ENCODE measurements at places on chromosomes 7 and 10.
A peak's percentile ranks its signal among the peaks of the same experiment; 100 is the strongest.

- DNase-seq = no peak
These were observed 28.3 kb downstream of the INHBA start for GRCh38 chr7:41674505-41675023.

DNA sequence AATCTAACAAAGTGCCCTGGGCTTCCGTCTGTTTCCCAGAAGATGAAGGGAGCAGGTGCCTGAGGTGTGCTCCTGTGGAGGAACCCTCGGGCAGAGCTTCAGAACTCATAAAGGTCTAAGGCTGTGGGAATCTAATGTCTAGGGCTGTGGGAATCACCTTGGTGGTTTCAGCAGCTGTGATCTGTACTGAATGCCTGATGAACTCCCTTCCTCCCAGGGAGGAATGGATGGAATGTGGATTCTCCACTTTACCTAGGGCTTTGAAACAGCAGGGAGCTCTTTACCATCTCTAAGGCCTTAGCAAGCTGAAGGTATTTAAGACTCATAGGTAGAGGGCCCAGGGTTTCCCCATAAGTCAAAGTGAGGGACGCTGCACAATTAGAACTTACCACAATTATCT lies 36.0 kb upstream of the SEMA3E start:
- DNase-seq = peak; percentile 57

DNA sequence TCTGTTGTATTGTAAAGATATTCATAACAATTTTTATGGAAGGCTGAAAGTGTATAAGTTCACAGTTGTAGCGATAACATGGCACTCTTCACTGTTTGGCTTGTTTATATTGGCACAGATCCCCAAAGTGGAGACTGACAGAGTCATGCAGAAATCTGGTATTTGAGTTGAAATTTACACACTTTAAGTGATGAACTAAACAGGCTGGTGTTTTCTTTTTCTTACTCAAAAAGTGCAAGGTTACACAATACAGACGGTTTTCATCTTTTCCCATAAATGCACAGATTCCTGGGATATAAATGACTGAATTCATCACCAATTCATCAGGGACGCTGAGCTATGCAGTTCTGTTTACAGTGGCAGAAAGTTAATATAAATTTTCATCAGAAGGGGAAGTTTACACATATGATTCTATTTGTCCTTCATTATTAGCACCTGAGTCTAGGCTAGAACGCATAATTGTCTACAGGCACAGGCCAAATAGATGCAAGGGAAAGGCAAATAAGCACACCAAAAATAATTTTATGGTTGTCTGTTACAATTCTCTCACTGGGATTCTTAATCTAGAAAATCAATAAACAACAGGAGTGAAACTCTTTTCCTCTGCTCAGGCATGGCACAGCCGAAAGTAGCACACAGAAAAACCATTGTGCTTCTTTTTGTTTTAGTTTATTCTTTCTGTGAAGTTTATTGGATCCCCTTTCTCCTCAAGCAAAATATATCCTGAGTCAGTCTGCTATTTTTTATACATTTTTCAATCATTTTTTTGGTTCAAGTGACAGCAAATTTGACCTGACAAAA lies 88.0 kb downstream of the FOXP2 start:
- no peak for DNase-seq

DNA sequence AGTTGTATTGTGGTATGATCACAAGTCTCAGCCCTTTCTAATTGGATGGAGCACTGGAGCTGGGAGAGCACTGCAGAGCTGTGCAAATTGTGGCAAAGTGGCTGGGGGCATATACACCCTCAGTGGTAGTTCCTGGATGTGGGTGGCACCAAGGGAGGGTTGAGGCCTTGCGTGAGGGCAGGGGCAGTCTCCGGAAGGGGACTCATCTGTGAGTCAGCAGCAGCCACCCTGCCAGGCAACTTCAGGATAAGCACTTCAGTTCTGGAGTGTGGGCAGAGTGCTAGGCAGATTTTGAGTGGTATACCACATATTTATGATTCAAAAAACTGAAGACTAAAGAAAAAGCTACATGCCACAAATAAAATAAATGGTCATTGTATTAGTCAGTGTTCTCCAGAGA lies 210.5 kb downstream of the ETV1 start:
- no peak for DNase-seq

GRCh38 chr7:51680594-51681399 lies 364.2 kb upstream of the COBL start:
- no peak for DNase-seq

- DNase-seq = no peak
These were observed 203.2 kb downstream of the ARL4A start for GRCh38 chr7:12890586-12890985.

GRCh38 chr7:54841772-54842697 lies 83.0 kb upstream of the SEC61G start:
- peak; percentile 24 for DNase-seq

DNA sequence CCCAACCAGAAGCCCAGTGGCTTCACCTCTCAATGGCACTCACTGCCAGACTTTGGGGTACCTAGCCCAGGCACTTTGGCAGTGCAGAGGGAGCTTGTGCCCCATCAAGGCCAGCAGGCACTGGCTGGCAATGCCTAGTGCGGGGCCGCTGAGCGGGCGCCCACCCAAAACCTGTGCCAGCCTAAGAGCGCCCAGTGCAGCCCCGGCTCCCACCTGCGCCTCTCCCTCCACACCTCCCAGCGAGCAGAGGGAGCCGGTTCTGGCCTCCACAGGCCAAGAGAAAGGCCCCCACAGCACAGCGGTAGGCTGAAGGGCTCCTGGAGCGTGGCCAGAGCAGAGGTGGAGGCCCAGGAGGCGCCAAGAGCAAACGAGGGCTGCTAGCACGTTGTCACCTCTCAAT lies 930.8 kb downstream of the IPMK start:
- no peak for DNase-seq

DNA sequence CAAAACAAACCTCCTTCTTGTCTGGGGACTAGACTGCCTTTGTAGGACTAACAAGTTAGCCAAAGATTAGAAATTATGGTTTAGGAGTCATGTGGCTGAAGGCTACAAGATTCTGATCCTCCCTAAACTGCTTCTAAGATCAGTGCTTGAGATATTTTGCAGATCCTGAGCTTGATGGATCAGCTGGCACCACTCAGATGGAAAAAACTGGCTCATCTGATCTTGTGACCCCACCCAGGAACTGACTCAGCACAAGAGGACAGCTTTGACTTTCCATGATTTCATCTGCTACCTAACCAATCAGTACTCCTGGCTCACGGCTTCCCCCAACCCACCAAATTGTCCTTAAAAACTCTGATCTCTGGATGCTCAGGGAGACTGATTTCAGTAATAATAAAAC lies 271.5 kb upstream of the TAC1 start:
- DNase-seq = no peak

- peak; percentile 5 for DNase-seq
These were observed 54.5 kb downstream of the COL1A2 start for GRCh38 chr7:94449151-94449725.

GRCh38 chr7:38178695-38179344 lies 775 bp downstream of the STARD3NL start:
- DNase-seq = no peak

- DNase-seq = no peak
These were observed 116.2 kb upstream of the AFAP1L2 start for GRCh38 chr10:114520453-114520852.

DNA sequence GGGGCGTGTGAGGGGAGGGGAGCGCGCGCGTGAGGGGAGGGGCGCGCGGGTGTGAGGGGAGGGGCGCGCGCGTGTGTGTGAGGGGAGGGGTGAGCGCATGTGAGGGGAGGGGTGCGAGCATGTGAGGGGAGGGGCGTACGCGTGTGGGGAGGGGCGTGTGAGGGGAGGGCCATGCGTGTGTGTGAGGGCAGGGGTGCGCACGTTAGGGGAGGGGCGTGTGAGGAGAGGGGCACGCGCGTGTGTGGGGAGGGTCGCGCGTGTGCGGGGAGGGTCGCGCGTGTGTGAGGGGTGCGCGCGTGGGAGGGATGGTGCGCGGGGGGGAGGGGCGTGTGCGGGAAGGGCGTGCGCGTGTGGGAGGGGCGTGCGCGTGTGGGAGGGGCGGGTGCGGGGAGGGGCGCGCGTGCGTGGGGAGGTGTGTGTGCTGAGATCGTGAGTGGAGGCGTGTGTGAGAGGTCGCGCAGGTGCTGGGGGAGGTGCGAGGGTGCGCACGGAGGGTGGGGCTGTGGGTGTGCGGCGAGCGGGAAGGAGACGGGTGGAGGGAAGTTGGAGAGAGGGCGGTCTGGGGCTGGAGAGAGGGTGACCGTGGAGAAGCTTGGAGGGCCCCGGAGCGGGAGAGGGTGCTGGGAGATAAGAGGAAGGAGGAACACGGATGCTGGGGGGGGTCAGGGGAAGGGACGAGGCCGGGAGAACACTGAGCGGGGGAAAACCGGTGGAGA lies 19.7 kb downstream of the MXI1 start:
- DNase-seq = peak; percentile 75

GRCh38 chr7:10908600-10908999 lies 65.1 kb upstream of the PHF14 start:
- peak; percentile 35 for DNase-seq

DNA sequence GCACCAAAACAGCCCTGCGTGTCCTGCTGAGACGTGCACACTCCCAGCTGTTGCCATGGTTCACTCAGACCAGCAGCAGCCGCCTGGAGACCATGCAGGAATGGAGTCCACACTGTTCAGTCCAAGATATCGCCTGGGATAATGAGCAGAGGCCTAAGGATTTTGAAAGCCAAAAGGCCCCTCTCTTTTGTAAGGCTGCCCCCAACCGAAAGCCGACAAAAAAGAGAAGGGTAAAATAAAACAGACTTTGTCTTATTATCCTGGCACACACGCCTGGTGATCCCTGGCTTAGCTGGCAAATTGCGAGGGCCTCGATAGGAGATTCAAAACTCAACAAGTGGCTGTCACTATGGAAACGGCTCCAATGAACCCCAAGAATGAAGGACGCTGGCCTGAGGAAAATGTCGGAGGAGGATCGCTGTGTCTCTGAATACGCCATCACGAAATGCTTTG lies 263.6 kb downstream of the SKIDA1 start:
- no peak for DNase-seq

- DNase-seq = no peak
These were observed 162.8 kb upstream of the LANCL2 start for GRCh38 chr7:55202150-55202913.

DNA sequence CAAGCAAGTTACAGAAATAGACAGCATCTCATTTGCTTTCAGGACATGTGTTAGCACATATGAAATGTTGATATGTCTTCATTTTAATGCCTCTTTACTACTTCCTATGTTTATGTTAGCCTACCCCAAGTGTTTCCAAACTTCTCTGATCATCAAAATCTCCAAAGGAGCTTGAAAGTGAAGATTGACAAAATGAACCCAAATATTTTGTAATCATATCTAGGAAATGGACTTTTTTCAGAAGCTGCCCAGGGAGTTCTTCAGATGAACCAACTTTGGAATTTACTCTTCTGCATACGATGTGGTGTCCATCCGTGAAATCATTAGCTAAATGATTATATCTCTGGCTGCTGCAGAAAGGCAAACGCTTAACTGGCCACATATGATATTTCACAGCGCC lies 101.2 kb upstream of the AOAH start:
- no peak for DNase-seq

DNA sequence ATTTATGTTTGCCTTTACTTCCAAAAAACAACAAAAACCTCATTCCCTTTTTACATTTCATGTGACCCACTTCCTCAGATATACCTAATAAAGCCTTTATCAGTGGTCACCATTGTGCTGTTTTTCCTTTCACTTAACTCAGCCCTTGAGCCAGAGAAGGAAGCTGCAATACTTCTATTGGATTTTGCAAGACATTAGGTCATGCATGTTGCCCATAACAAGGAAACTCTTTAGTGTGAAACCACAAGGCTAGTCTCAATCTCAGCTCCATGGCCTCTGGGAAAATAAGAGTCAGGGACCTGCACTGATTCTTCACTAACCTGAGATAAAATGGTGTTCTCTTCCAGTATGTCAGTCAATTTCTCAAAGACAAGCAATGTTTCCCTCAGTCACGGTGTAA lies 27.8 kb downstream of the STEAP4 start:
- no peak for DNase-seq

Measured in H7 (cell line).